ENCODE measurements at places on chromosomes 16 and 17.

GRCh38 chr16:86517652-86518258, 7.4 kb downstream of the FOXF1 start:
- no peak for DNase-seq

- DNase-seq = no peak
Observed at GRCh38 chr16:1026057-1026783, 44.6 kb downstream of the SOX8 start.

DNA sequence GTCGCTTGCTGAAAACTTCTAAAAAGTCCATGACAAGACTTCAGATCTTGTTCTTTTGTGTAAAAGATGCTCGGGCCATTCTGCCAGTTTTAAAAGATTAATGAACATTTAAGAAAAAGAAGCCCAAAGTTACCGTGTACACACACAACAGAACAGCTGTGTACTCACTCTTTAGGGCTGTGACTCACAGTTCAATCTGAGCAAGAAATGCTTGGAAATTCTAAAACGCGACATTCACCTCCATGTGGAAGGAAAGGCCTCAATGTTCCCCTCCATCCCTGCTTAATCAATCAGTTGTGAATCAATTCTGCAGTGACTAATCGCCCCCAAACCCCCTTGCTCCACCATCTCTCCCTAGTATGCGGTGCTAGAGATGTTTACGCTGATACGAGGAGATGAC, 609.9 kb upstream of the SALL1 start:
- no peak for DNase-seq

- no peak for DNase-seq
Observed at GRCh38 chr17:75344666-75345065, 55.4 kb upstream of the SLC25A19 start.

Measured in LNCaP clone FGC (cell line).